ENCODE measurements at places on chromosomes 2 and 18.
A peak's percentile ranks its signal among the peaks of the same experiment; 100 is the strongest.

DNA sequence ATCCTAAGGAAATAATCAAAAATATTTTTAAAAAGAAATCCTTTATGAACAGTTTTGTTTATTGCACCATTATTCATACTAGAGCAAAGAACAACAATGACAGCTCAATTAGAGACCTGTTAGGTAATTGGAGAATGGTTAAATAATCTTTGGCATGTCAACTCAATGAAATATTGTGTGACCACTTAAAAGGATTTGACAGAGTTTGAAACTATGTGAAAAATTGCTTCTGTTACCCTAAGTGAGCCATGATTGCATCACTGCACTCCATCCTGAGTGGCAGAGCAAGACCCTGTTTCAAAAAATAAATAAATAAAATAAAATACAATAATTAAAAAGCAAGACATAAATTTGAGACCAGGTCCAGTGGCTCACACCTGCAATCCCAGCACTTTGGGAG, 66.1 kb upstream of the ATP8B1 start:
- DNase-seq: no peak

DNA sequence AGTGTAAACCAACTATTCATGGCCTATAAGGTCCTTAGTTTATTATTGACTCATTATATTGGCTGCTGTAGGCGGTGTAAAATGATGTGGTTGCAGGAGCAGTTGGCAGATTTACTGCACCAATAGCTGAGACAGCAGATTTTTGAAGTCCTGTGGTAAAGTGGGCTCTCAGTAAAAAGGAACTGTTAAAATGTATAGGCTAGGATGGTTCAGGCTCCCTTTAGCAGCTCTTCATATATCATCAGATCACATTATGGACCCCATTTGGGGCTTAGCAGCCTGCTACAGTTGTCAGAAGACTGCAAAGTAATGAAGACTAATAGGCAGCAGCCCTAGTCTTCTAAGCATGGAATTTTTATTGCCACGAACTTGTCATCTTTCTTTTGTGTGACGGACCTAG, 27.8 kb downstream of the MTX2 start:
- DNase-seq: no peak

DNA sequence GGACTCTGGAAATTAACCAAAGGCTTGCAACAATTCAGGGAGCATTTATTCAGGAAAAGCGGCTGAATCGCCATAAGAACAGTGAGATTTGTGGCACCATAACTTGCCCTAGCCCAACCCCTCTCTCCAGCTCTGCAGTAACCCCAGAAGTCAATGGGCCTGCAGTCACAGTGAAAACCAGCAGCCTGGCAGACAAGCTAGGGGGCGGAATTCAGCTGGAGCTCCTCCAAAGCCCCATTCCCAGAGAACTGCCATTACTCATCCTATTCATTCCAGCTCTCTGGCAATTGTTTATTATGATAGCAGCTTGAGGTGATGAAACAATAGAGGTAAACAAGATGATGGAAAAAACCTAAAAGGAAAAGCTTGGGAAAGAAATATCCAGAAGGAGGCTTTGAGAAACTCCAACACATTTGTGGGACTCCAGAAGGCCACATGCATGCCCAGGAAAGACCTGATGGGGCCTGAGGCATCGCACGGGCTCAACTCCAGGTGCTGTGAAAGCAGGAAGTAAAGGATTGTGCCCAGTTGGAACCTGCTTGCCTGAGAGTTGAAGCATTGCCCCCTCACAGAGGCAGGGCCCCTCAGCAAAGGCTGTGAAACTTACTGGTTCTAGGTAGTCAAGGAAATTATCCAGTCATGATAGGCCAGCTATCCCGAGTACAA, 126.7 kb downstream of the TWIST2 start:
- peak; percentile 91 for DNase-seq

GRCh38 chr18:64111950-64112349, 36.9 kb downstream of the LINC00305 start:
- no peak for DNase-seq

DNA sequence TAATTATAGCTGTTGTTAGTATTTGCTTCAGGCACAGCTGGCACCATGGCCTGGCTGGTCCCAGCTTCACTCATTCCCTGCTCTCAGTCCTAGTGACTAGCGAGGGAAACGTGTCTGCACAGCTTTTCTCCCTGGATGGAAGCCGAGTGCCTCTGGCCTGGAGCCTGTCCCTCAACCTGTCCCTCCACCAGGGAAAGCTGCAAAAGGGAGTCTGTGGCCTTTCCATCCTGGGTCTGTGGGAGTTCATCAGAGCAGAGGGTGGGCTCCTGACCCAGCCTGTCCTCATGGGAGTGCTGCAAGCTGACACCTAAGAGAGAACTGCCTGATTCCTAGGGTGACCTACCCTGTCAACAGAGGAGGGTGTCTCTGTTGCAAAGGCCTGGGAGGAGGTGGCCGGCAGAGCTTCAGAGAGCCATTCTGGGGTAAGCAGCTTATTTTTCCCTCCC, 118.3 kb downstream of the CAPN13 start:
- DNase-seq: no peak

- no peak for DNase-seq
Observed at GRCh38 chr2:26169226-26169625, 3.7 kb upstream of the GAREM2 start.

- peak; percentile 75 for DNase-seq
Observed at GRCh38 chr2:20450201-20450999, 3.5 kb downstream of the RHOB start.

DNA sequence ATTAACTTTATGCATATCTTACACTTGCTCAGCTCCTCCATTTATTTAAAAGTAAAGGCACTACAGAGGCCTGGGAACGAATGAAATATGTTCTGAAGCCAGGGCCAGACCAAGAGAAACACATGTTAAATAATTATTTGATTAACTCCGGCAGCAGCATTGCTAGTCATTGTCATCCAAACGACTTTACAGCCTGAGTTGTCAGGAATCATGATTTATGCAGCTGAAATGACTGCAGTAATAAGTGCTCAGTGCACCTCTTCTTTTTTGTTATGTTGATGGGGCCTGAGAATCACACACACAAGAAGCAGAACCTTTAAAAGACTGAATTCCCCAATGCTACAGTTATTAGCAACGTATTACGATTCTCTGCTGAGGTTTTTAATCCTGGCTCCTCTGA, 58.9 kb downstream of the EPHA4 start:
- DNase-seq: no peak

GRCh38 chr2:62340994-62341484, 145.1 kb downstream of the B3GNT2 start:
- DNase-seq: no peak

GRCh38 chr2:153230977-153231376, 247.6 kb downstream of the RPRM start:
- DNase-seq: no peak

GRCh38 chr18:59834267-59834666, 65.5 kb upstream of the PMAIP1 start:
- no peak for DNase-seq

GRCh38 chr2:227238238-227239237, 74.1 kb downstream of the COL4A3 start:
- DNase-seq: peak; percentile 24

- peak; percentile 26 for DNase-seq
Observed at GRCh38 chr2:44170311-44170717, 1.6 kb downstream of the PPM1B start.

DNA sequence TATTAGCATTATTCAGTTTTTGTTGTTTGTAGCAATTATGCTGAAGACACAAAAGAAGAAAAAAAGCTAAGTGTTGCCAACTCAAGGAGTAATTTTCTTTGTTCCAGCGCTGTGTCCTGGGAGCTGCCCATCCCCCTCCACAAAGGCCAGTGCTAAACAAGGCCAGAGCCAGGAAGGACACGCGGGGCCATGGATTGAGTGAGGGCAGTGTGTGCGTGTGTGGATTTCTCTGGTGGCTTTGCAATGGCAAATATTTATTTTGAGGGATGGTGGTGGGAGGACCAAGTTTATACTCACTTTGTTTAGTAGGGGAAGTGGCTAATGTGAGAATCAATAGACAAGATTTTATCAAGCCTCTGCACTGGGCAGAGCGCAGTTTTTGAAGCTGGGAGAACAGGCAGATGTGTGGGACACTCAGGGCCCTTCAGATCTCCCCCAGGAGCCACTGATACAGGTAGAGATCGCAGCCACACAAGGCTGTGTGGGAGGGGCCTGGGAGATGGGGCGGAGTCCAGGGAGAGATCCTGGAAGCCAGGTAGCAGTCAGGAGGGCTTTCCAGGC, 11.4 kb downstream of the AGAP1 start:
- no peak for DNase-seq

- DNase-seq: no peak
Observed at GRCh38 chr2:181614874-181615638, 41.8 kb downstream of the CERKL start.

DNA sequence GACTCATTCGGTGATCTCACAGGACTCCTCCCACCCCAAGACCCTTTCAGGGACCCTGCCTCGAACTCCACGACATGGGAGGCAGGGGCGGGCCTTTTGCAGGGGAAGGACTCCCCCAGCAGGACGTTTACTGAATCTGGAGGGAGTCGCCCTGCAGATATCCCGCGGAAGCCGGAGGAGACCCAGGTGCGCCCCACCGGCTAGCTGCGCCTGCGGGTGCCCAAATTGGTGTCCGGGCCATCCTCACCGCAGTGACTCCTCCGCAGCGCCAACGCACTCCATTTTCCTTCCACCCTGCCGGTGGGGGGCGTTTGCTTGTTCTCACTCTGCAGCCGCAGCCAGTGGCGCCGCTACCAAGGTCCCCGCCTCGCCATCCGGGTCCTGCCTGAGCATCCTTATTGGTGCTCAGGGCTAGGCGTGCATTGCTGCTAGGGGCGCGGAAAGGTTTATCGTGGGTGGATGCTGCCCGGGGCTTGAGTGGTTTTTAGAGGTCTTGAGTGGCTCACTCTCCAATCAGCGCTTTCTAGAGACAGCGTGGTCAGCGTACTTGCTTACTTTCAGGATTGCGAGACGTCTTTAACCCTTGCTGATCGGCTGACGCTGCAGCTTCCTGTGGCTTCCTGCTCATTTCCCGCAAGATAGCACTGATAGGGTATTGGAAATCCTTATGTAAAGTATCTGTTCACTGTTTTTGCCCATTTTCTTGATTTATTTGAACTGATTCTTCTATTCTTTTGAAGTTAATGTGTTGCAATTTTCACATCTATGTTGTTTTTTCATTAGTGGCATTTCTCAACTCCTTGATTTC, 81.4 kb downstream of the BIN1 start:
- DNase-seq: peak; percentile 94

GRCh38 chr18:34522603-34523002, 187.5 kb upstream of the DTNA start:
- no peak for DNase-seq

DNA sequence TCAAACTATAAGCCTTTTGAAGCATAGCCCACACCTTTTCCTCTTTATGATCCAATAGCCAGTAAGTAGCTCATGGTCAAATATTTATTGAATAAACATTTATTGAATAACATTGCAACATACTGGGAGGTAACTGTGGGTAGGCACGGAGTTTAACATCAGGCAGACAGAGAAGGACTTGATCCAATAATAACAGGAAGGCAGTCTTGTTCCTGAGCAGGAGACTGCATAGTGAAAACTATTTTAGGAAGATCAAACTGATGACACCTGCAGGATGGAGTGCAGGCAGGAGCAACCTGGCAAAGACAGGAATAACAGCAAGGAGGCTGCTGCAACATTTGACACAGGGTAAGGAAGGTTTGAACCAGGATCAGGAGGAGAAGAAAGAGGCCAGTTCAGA, 3.1 kb upstream of the DCTN1 start:
- peak; percentile 66 for DNase-seq

DNA sequence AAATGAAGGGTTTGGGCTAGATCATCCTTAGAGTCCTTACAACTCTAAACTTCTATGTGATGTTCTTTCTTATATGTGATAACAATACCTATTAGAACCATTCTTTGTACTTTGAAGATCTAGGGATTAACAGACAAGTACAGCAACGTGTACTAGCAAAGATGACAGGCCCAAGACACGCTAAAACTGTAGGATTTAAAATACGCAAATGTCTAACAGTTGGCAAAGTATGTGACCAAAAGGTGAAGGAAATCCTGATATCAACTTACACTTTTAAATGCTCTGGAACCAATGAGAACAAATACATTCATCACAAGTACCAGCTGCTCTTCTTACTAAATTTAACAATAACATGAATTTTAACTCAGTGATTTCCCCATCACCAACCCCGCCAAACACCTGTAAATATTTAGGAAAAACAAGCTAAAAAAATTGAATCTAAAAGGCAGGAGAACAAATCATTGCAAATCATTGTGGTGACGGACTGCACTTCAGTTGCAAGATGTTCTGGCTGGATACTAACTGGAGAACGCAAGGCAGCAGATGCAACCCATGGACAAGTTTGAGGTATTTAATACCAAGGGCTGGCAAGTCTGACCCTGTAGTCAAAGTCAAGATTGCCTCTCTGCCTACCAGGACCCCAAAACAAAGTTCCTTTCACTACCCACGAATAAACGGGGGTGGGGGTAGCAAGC, 1.4 kb downstream of the ANKRD44 start:
- no peak for DNase-seq

DNA sequence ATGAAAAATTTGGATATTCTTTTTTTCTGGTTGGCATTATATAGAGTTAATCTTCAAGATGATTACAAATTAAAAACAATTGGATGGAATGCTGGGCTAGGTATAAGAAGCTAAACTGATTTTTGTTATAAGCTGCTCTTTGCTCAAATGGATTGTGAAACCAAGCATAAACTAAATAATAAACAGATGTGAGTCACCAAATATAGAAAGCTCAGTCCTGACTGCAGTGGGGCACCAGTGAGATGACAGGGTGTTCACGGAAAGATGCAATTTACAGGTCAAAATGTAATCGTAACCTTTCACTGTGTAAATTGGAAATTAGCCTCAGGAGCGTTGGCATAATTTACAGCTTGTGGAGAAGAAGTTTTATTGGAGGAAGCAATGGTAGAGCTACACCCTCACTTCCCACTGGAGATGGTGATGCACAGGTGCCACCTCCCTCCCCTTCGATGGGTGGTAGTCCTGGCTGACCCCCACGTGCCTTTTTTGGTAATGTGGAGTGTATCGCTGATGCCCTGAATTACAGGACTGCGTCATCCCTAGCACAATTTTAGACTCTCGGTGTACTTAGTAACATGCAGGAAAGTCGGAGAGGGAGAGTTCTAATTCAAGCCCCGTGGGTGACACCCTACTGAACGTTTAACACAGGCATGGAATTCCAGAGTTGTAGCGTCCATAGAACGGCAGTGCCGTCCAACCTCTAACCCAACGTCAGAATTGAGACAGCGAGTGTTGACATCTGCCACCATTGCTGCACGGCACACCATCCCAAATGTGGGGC, 73.9 kb upstream of the NFATC1 start:
- DNase-seq: no peak

DNA sequence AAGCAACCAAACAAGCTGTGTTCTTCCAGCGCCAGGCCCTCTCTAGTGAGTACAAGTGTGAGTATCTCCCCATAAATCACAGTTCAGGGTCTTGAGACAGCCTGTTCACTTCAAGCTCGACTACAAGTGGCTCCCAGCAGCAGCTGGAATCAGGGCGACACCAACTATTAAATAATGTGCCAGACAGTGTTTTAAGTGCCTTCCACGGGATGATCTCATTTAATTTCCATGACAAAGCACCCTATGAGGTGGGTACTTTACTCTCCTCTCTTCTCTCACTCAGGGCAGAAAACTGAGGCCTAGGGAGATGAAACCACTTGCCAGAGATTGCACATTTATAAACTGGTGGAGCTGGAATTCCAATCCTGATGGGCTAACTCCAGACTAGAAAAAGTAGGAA, 2.6 kb upstream of the FAM136A start:
- DNase-seq: no peak

GRCh38 chr2:227095346-227095745, 68.7 kb downstream of the COL4A4 start:
- no peak for DNase-seq

- peak; percentile 23 for DNase-seq
Observed at GRCh38 chr2:7427293-7428060, 510.3 kb downstream of the RNF144A start.
